ENCODE measurements at places on chromosomes 4 and X. TPM values are rescaled to one million over a fixed set of nuclear protein-coding genes. Genes with fewer than 3 reads are reported as not detected.
A peak's percentile ranks its signal among the peaks of the same experiment; 100 is the strongest.

DNA sequence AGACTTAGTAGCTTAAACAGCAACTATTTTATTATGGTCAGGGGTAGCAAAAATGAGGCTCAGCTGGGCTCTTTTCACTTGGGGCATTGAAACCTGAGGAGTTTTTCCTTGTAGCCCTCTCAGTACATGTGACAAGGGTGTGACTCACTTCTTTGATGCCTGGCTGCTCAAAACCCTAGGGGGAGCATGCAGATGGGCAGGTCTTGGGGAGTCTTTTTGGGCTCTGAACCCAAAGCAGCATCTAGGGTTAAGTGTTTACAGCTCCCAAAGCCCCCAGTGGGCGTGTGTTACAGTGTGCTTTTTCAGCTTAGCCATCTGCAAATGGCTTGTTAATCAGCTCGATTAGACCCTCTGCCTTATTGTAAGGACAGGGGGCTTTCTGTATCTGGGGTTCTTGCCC is 1752.7 kb downstream of the PCDH7 start:
- no peak for DNase-seq

GRCh38 chrX:6770936-6771335 is 236.0 kb upstream of the VCX3A start:
- no peak for DNase-seq

The CCKAR gene
- not detected for total RNA-seq

DNA sequence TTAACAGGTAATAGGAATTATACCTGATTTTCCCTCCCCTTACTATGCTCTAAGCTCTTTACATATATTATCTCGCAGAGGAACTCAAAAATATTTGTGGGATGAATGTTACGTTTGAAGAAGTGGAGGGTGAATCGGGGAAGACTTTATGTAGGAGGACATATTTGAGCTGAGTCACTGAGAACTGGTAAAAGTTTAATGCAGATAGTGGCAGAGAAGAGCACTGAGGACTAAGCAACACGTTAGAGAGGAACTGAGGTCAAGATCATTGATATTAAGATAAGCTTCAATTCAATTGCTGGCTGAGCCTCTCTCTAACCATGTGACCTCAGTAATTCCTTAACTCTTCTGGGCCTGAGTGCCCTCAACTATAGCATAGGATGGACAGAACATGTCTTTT is 26.4 kb upstream of the ELOVL6 start:
- no peak for DNase-seq

DNA sequence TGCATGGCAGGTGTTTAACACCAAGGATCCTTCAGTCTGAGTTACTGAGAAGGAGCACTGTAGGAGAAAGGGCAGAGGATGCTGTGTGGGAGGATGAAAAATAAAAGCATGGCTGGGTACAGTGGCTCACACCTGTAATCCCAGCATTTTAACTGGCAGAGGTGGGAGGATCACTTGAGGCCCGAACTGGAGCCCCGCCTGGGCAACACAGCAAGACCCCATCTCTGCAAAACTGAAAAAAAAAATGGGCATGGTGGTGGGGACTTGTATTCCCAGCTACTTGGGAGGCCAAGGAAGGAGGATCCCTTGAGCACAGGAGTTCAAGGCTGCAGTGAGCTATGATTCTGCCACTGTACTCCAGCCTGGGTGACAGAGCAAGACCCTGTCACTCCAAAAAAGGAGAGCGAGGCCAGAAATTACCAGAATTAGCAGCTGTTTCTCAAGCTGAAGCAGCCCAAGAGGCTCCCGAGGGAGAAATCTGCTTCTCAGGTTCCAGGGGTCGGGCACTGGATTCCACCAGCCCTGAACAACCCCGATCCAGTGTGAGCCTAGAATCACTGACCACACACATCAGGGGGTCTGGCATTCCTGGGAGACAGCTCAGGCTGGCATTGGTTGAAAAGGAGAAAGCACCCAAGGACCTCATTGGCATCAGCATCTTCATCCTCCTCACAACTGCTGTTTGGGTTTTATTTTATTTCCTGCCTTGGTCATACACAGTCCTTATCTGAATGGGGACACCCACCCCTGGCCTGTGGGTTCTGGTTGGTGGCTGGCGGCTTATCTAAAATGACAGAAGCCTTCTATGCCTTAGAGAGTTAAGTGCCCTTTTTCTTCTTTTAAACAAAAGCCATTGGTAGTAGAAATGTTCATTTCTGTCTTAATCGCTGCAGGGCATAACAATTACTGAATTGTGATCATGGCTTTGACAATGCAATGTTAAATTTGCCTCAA is 66.3 kb upstream of the TRIM2 start:
- DNase-seq, result no peak

- no peak for DNase-seq
These were observed 300.7 kb downstream of the USP46 start for GRCh38 chr4:52358366-52358765.

- no peak for DNase-seq
These were observed 690.0 kb downstream of the TRAM1L1 start for GRCh38 chr4:116395408-116395807.

The ABHD18 gene
- 8.9 TPM for total RNA-seq

The ZIC3 gene
- not detected for total RNA-seq

DNA sequence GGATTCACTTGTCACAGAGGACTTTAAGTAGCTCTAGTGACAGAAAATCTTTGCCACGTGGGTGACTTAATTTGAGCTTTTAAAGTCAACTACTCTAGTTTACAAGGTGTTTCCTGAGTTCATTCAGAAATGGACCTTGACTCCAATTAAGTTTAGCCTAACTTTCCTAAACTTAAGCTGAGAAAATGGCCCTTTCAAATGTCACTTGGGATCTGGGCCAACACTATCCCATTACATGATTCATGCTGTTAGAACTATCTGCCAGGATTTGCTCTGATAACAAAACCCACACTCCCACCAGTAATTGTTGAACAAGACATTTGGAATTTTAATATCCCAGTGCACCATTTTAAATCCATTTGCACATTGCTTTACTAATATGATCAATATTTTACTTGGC is 40.8 kb downstream of the C4orf46 start:
- no peak for DNase-seq

DNA sequence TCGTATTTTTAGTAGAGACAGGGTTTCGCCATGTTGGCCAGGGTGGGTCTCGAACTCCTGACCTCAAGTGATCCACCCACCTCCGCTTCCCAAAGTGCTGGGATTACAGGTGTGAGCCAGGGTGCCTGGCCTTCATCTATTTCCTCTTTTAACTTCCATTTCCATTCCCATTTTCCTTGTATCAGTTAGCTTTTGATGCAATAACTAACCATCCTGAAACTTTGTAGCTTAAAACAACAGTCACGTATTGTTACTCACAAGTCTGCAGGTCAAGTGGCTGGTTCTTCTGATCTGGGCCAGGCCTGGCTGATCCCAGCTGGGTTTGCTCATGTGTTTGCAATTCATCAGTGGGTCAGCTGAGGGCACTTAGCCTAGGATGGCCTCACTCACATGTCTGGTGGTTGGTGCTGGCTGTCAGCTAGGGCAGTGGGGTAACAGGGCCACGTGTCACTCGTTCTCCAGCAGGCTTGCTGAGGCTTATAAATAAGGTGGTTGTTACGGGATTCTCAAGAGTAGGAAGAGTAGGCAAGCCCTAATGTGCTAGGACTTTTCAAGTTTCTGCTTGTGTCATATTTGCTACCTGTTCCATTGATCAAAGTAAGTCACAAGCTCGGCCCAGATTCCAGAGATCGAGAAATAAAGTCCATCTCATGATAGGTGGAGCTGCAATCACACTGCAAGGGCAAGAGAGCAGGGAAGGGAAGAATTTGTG is 88.2 kb downstream of the SOWAHB start:
- no peak for DNase-seq

GRCh38 chrX:48045410-48046311 is 25.8 kb downstream of the ZNF630 start:
- DNase-seq, result no peak

DNA sequence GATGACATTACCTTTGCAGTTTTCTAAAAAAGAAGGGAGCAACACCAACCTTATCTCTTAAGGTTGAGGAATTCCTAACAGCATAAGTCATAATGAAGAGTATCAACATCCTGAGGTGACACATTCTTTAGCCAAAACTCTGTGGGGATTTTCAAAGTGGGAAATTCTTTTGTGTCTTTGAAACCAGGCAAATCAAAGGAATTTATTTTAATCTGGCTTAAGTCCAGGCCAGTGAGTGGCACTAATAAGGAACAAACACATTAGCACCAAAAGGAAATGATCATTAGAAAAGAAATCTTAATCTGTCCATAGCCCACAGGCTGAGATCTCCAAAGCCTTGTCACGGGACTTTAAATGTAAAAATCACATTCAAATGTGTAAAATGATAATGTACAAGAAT is 110.1 kb downstream of the LARP7 start:
- no peak for DNase-seq

GRCh38 chr4:25343671-25344070 is 31.1 kb downstream of the ZCCHC4 start:
- DNase-seq, result no peak

- DNase-seq, result peak; percentile 75
These were observed at the start of gene IL2RG for GRCh38 chrX:71111141-71111843. Gene IL2RG, minus strand, starts transcription at chrX:71111577. Its CDS starts 38 bp downstream, at chrX:71111539.

Data from activated T-cell treated with anti-CD3 and anti-CD28 coated beads, Interleukin-2, amount 50 U/mL, for 4 hours (primary cell).